Activated T-helper 1 cell treated with anti-CD3 and anti-CD28 coated beads, Interleukin-12 subunit alpha, Interleukin-12 subunit beta, Interleukin-2, Interleukin-4 antibody, amounts not matched to agents 30 ng/mL and 10 ng/mL and 1 ng/mL, durations not matched to agents 14 hours and 24 hours and 36 hours (primary cell): ENCODE measurements at places on chromosomes 7 and 10.

DNA sequence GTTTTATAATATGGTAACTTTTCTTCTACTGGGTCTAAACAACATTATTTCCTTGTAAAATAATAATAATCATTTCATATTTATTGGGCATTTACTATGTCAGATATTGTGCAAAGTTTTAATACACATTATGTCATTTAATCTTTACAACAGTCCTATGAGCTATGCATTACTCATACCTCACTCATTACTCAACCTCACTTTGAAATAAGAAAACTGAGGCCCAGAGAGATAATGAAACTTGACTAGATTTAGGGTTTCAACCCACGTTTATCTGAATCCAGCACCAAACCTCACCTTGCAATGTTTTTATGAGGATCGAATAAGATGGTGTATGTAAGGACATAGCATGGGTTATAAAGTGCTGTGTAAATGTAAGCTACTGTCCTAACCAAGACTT, 153.2 kb upstream of the SLC13A1 start:
- DNase-seq = no peak

GRCh38 chr10:19922236-19922963, 106.2 kb downstream of the PLXDC2 start:
- DNase-seq = no peak

GRCh38 chr10:77501846-77502261, 135.8 kb downstream of the KCNMA1 start:
- no peak for DNase-seq

- no peak for DNase-seq
Observed at GRCh38 chr10:104750291-104750690, 109.2 kb downstream of the SORCS3 start.

GRCh38 chr7:158588878-158589442, 1.3 kb upstream of the PTPRN2 start:
- DNase-seq = no peak

GRCh38 chr7:20647908-20648776, 32.7 kb downstream of the ABCB5 start:
- no peak for DNase-seq

DNA sequence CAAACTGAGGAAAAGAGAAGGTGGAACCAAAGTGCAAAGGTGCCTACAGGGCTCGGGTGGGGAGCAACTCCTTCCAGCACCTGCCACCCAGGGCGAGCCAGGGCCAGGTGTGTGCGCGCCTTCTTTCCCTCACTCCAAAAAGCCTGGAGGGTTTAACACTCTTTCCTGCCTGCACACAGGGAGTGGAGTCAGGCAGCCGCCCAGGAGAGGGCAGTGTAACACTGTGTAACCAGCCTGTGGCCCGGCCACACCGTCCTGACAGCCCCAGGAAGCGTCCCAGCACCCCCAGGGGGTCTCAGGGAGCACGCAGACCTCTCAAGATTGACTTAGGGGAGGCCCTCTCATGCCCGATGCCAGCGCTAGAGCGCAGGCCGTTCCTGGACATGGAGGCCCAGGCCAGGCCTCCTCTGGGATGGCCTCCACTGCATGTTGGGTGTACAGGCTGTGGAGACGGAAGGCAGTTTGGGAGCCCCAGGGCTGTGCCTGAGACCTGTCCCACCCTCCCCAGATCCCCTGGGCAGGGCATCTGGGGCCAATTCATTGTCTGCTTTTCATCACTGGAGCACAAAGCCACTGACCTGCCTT, 13.4 kb downstream of the BRI3 start:
- no peak for DNase-seq

- DNase-seq = no peak
Observed at GRCh38 chr7:116339564-116339963, 129.2 kb downstream of the TES start.

DNA sequence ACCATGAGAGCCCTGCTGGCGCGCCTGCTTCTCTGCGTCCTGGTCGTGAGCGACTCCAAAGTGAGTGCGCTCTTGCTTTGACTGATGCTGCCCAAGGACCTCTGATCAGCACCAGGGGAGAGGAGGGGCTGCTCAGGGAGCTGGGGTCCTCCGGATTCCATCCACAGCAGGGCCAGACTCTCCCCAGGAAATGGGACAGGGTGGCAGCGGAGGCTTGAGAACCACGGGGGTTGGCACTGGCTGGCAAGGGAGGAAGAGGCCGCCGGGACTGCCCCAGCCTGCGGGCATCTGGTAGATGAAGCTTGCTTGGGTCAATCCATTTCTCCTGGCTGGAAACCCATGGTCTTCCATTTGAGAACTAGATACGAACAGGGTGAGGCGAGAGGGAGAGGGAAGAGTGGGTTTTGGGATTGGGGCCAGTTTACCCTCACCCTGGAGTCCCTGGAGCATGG, 647 bp downstream of the PLAU start:
- DNase-seq = peak; percentile 20

GRCh38 chr10:7243873-7244272, 167.0 kb downstream of the SFMBT2 start:
- no peak for DNase-seq

GRCh38 chr10:120953897-120954296, 102.7 kb downstream of the WDR11 start:
- no peak for DNase-seq

DNA sequence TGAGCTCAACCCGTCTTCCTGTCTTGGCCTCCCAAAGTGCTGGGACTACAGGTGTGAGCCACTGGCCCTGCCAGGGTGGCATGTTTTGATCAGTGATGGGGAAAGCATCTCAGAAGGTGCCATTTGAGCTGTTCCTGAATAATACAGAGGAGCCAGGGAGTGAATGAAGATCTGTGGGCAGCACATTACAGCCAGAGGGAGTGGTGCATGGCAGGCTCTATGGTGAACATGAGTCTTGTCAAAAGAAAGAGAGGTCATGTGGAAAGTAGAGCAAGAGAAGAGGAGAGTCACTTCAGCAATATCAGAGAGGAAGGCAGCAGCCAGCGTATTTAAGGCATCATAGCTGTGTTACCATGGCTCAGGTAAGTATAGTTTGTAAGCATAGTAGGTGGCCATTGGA, 275.7 kb upstream of the LRGUK start:
- no peak for DNase-seq

DNA sequence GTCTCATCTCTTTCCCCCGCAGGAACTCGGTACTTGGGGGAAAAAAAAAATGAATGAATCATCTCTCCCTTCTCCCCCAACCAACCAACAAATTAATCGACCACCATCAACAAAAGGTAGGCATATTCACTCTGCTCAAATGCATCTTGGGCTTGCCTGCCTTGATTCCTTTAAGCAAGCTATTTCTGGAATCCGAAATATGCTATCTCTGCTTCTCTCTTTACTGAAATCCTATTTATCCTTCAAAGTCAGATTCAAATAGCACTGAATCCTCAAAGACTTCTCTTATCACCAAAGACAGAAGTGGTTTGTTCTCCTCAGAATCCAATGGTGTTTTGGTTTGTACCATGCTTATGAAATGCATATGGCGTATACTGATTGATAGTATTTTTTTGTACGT, 49.6 kb upstream of the TPK1 start:
- DNase-seq = no peak

GRCh38 chr10:4980793-4981192, 17.6 kb downstream of the AKR1C1 start:
- no peak for DNase-seq

DNA sequence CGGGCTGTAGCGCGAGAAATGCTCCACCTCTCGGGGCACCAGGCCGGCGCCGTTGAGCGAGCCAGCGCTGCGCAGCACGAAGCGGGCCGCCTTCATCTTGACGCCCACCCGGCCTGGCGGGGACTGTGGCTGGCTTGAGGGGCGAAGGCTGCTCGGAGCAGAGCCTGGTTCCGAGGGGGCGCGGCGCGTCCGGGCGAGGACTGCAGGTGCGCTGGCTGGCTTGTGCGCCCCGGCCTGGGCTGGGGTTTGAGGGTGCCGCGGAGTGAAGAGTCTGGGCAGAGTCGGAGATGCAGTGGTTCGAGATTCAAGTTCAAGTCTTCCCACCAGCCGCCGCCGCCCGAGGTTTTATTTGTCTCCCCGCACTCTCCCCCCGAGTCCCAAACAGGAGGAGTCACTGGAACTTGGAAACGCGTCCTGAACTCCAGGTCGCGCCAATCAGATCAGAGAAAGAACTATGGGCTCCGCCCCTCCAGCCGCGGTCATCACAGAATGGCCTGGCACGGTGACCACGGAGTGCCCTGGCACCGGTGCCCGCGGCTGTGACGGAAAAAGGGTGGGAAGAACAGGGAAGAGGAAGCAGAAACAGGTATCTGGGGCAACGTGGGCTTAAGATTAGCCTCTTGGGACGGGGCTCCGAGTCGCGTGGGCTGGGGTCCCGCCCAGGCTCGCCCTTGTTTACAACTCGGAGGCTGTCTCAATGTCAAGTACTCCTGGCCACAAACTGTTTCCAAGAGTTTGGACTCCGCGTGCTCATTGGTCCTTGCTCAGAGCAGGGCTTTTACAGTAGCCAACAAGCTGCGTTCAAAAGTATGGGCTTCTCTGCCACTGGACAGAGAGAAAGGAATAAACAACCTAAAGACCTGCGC, at the start of gene PDK4:
TSS of gene PDK4 (minus strand) at position 319 of the 866 bp plus-strand sequence. CDS start at position 96, 223 bp downstream.
- DNase-seq = no peak

DNA sequence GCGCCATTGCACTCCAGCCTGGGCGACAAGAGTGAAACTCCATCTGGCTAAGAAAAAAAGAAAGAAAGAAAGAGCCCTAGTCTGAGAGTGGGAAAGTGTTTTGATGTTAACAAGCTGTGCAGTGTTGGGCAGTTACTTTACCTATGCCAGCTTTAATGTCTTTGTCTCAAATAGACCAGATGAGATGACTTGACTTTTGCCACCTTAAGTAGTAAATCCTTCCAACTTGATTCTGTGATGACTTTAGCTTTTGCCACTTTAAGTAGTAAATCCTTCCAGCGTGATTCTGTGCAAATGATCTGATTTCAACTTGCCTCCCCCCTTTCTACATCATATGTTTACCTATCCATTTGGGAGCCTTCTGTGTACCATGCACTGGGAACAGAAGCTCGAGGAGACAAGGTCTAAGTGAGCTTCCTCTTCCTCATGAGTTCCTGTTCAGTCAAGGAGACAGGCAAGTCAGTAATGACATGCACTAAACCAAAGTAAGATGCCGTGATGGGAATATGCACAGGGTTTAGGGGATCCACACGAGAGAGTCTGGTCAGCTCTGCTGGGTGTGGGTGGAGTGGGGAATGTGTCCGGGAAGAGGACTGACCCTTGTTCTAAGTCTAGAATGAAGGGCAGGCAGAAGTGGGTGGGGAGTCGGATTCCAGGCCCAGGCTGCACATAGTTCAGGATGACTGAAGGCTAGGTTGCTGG, 17.2 kb downstream of the INPP5F start:
- no peak for DNase-seq
